ENCODE measurements at places on chromosomes 4 and X.

DNA sequence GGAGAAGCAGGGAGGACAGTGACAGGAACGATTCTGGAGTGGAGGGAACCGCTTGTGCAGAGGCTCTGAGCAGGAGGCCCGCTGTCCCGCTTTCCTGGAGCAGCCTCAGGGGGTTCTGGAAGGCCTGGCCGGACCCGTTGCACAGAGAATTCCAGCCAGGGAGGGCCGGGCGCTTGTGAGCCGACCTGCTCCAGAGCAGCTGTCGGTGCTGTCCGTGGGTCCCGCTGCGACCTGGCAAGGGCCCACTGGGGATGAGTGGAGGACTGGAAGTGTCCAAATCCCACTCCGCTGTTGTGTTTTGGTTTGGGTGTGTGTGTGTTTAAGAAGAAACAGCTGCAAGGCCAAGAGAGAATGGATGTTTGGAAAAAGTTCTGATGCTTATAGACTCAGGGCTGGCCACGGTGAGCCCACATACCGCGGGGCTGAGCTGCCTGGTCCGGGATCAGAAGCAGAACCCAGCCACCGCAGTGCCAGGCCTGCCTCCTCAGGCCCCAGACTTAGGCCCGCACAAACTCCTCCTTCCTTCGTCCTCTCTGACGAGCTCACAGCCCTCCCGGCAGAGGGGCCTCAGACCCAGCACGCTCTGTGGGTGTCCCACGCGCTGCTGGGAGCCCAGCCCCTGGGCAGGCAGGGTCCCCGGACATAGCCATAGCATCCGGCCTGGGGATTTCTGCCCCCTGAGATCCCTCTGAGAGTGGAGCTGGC, 73.9 kb downstream of the HTRA3 start:
- no peak for DNase-seq

DNA sequence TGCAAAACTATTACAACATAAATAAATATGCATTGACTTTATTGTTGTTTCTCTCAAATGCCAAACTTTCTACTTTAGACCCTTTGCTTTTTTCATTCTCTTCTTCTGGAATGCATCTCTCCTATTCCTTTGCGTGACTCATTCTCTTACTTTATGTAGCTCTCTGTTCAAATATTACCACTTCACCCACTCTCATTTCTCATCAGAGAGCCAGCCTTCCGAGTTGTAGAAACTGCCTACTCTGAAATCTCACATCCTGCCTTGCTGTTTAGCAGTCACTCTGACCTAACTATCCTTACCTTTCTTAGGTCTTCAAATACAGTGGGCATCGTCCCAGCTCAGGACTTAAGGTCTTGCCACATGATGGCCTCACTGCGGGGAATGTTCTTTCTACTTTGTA, 143.5 kb downstream of the GALNTL6 start:
- DNase-seq: no peak

- DNase-seq: no peak
Observed at GRCh38 chrX:72349190-72349589, 43.5 kb upstream of the CITED1 start.

GRCh38 chrX:111071542-111072277, 24.3 kb upstream of the PAK3 start:
- no peak for DNase-seq

DNA sequence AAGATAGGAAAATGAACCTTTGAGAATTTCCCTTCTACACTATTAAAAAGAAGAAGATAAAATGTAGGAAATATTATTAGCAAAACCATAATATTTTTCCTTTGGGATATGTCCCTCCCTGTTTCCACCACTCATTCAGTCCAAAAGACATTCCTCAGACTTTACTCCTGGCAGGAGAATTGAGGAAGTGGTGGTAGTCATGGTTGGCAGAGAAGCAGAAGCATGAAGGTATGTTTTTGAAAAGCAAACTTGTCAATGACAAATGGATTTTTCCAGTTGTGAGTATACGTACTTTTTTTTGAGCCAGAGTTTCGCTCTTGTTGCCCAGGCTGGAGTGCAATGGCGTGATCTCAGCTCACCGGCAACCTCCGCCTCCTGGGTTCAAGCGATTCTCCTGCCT, 13.7 kb downstream of the STAG2 start:
- no peak for DNase-seq

- no peak for DNase-seq
Observed at GRCh38 chrX:17638731-17639130, 98.6 kb upstream of the SCML1 start.

DNA sequence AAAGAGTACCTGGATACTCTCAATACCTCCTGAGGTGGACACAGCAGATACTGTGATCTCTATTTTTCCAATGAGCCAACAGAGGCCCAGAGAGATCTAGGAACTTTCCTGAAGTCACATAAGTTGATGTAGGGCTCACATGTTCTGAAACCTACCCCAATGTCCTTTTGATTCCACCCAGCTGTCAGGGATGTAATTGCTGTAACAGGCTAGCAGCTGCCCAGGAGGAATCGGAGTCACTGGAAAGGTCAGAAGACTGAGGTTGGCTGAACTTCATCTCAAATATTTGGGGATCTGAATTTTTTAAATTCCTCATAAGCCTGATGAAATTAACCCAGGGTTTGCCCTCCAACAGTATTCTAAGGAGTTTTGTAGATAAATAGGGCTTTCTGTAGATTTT, 52.5 kb upstream of the PROM1 start:
- no peak for DNase-seq

DNA sequence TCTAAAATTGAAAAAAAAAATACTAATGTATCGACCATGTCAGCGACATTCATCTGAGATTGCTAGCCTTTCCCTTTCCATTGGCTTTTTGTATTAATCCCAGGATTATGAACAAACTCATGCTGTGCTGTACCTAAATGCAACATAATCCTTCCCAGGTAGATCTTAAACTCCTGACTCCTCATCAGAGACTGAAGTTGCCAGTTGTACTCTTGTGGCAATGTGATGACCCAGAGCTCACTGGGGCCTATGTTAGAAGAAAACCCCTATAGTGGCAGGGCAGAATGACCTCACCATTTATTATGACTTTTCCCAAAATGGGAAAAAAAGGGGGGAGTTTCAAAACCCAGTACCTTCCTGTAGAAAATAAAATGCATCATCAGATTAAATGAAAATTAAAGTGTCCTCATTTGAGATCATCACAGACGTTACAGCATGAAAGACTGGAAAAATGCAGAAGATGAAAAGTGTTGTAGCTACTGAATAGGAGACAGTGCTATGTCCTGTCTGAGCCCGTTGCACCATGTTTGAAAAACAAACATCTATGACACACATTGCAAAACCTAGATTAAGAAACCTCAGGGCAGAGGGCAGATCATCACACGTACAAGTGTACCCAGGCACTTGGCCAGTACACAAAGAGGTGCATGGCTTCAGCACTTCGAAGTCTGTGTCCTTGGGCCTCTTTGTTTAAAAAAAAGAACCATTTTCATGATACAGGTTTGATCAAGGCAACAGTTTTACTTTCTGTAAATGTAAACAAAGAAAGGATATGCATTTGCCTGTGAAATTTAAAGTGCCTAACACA, 6.8 kb upstream of the ACSL4 start:
- no peak for DNase-seq

All from NCI-H510A treated with DMSO at 0.1 percent for 48 hours (cell line).